ENCODE measurements at places on chromosomes 6 and 20.

- DNase-seq, result no peak
Measured at GRCh38 chr6:146123616-146124015, 94.8 kb downstream of the GRM1 start.

GRCh38 chr20:8094850-8095249 lies 37.2 kb upstream of the PLCB1 start:
- peak; percentile 80 for DNase-seq

DNA sequence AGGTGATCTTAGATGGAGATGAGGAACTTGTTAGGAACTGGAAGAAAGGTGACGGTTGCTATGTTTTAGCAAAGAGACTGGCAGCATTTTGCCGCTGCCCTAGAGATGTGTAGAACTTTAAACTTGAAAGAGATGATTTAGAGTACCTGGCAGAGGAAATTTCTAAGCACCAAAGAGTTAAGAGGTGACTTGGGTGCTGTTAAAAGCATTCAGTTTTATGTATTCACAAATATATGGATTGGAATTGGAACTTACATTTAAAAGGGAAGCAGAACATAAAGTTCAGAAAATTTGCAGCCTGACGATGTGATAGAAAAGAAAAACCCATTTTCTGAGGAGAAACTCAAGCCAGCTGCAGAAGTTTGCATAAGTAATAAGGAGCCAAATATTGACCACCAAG lies 176.3 kb downstream of the MOXD1 start:
- DNase-seq, result no peak

DNA sequence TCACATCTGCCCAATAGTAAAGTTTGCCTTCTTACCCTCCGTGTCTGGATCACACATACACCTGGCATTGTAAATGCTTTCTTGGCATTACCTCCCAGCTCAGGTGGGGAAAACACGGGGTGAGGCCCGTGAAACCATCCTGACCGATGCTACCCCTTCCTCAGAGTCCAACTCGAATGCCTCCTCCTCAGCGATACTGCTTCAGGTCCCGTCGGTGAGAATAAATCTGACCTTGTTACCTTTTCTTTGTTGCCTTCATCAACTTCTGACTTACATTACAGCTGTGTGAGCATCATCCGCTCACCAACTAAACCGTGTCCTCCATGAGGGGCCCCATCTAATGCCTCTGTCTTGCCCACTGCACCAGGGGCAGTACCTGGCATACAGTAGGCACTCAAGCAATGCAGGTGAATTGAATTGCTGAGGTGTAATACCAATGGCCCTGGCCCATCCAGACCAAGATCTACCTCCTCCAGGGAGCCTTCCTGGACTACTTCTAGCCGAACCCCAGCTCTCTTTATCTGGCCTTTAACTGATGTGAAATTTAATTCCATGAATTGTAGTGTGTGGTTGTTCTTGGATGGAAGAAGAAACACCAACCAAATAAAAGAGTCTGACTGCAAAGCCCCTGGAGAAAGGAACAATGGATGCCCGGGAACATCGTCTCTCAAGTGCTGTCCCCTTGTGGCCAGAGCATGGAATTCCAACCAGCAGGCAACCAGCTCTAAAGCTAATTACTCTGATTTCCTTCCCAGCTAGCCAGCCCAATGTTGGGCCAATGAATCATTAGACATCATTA lies 141.5 kb downstream of the ANKRD60 start:
- DNase-seq, result no peak

GRCh38 chr6:93036835-93037234 lies 382.5 kb downstream of the EPHA7 start:
- peak; percentile 2 for DNase-seq

DNA sequence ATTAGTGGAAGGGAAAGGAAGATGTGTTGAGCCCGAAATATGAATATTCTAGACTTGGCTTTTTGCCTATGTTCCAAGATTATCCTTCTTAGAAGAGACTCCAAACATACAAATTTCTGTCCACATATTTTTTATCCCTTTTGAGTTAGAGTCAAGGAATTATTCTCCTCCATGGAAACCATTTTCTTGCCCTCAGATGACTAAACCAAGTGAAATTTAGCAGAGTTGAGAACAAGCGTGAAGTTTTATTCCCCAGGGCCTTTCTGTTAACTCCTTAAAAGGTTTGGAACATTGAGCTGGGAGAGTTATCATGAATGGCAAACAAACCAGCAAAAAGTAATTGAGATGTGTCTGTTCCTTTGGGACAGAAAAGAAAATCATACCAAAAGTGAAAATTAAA lies 286.1 kb upstream of the PLCB4 start:
- no peak for DNase-seq

DNA sequence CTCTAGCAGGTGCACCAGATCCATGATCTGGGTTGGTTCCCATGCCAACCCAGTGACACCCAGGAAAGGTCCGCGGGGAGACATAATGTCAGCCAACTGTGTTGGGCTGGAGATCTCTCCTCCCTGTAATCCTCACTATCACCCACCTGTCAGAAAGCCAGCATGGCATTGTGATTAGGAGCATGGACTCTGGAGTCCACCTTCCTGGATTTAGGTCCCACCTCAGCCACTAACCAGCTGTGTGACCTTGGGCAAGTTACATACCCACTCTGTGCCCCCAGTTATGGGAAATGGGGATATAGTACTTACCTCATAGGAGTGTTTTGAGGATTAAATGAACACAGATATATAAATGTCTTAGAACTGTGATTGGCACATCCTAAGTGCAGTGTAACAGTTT lies 97.9 kb downstream of the ZDHHC14 start:
- no peak for DNase-seq

- DNase-seq, result peak; percentile 48
Measured at GRCh38 chr6:148608199-148608951, 138.5 kb upstream of the UST start.

DNA sequence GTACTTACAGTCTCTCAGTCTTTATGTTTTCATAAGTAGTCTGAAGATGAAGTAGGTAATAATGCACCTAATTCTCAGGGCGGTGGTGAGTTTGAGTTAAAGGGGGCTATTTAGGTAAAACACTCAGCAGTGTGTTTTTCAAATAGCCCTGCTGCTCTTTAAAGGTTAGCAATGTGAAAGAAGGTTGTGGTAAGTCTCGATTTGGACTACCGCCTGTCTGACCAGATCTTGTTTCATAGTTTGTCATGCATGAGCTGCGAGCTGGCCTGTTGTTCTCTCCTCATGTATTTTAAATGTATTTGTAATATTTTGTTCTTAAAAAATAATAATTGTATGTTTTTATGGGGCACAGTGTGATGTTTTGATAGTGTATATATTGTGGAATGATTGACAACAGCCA lies 340.2 kb downstream of the DHX35 start:
- DNase-seq, result no peak

- no peak for DNase-seq
Measured at GRCh38 chr6:138339024-138339423, 38.7 kb upstream of the SMIM28 start.

DNA sequence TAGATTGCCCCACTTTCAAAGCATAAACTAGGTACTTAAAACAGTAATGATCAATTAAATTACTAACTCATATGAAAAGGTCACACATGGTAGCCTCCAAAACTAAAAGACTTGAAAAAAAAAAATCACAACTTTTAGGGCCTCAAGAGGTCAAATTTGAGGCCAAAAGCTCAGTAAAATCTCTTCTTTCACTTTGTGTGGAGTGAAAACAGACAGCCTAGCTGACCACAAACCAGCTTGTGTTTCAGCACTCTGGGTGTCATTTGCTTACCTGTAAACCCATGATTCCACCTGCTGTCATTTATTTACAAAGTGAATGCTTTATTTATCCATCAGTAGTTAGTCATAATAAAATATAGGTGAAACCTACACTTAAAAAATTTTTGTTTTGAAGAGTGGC lies 34.0 kb downstream of the GNAS start:
- DNase-seq, result no peak

GRCh38 chr20:38135271-38135650 lies 29.8 kb downstream of the TGM2 start:
- DNase-seq, result no peak

- DNase-seq, result no peak
Measured at GRCh38 chr20:17681726-17682102, 328 bp downstream of the RRBP1 start.

DNA sequence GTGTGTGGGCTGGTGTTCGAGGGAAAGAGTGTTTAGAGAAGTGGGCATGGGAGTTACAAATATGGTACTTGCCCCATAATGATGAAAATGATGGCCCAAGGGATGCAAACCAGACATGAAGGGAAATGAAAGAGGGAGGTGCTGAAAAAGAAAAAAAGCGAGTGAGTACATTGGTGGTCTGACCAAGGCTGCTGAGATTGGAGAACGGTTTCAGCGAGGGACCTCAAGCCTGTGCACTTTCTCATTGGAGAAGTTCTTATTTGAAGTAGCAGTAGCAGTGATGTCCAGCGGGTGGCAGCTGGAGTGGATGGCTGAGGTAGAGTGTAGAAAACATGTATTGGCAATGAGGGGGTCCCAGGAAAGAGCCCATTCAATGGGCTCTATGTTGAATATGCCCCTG lies 54.8 kb downstream of the TNFAIP3 start:
- peak; percentile 73 for DNase-seq

GRCh38 chr20:15654208-15654649 lies 919.0 kb downstream of the KIF16B start:
- peak; percentile 12 for DNase-seq

DNA sequence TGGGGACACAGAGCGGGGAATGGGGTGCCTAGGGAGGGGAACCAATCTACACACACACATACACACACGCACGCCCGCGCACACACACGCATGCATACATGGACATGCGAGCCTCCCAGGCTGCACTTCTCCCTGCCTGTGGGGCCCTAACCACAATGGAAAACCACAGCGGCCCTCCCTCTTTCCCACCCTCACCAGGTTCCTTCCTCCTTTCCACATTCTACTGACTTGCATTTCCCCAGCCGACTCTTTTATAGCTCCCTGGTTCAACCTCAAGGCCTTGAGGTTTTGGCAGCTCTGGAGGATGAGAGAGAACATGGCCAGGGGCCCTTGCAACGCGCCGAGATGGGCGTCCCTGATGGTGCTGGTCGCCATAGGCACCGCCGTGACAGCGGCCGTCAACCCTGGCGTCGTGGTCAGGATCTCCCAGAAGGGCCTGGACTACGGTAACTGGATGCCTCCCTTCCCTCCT lies at the start of gene BPI:
Gene BPI, plus strand, starts transcription at position 249 of the 472 bp plus-strand sequence. Its CDS starts 68 bp downstream, at position 317.
- DNase-seq, result peak; percentile 65

- DNase-seq, result peak; percentile 65
Measured at GRCh38 chr20:63858393-63859165, 2.7 kb upstream of the ABHD16B start.

- no peak for DNase-seq
Measured at GRCh38 chr20:40743141-40743775, 54.2 kb upstream of the MAFB start.
